ENCODE measurements at places on chromosomes 11 and 22. TPM values are rescaled to one million over a fixed set of nuclear protein-coding genes. Genes with fewer than 3 reads are reported as not detected.

DNA sequence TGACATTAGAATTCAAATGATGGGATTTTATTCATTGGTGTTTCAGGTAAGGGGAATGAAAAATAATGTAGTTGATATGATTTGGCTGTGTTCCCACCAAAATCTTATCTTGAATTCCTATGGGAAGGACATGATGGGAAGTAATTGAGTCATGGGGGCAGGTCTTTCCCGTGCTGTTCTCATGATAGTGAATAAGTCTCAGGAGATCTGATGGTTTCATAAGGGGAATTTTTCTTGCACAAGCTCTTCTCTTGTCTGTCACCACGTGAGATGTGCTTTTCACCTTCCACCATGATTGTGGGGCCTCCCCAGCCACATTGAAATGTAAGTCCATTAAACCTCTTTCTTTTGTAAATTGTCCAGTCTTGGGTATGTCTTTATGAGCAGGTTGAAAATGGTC, 268.6 kb upstream of the CHORDC1 start:
- no peak for DNase-seq

DNA sequence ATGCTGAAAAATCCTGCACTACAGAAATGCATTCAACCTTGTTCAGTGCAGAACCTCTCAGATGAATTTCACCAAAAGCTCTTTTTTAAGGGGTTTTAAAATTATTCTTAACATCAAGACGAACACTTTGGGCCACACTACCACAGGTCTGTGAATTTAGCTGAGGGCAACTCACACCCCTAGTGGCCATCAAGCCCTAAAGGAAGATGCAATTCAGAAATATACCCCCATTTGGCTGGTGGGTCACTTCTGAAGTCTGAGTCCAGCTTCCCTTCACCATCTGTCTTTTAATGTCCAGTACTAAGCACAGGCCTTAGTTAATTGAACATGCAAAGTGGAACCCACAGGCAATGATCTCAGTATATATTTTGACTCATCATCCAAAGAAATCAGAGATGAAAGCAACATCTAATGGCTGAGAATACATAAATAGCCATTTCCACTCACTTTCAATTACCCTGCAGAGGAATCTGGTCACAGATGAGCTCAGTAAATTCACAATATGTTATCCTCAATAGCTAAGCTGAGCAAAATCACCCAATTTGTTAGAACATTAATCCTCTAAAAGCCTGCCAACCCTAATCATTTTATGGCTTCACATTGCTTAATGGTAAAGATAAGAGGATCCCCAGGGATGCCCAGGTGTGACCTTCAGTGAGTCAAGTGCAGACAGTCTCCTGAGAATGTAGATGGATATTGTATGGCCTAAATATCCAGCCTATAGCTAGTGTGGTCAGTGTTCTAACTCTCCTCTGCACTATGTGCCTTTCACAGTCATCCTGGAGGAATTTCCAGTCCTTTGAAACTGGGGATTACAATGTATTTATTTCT, 50.3 kb downstream of the FAM76B start:
- DNase-seq: no peak

DNA sequence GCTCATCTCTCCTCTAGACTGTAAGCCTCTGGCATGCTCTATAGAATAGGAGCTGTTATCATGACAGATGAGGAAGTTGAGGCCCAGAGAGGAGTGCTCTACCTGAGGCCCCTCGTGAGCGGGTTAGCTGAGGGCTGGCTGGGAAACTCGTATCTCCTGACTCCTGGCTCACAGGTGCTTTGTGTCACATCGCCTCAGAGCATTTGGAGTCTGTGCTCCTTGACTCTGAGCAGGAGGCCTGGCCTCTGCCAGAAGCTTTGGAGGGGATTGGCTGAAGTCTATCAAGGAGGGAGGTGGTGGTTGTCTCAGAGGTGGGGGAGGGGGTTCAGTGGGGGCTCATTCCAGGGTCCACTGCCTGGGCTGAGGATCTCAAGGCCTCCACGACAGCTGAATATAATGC, 7.4 kb downstream of the KCNC1 start:
- no peak for DNase-seq

GRCh38 chr11:73077454-73077853, 64.7 kb downstream of the FCHSD2 start:
- DNase-seq: no peak

The SLC22A25 gene
- not detected for total RNA-seq

DNA sequence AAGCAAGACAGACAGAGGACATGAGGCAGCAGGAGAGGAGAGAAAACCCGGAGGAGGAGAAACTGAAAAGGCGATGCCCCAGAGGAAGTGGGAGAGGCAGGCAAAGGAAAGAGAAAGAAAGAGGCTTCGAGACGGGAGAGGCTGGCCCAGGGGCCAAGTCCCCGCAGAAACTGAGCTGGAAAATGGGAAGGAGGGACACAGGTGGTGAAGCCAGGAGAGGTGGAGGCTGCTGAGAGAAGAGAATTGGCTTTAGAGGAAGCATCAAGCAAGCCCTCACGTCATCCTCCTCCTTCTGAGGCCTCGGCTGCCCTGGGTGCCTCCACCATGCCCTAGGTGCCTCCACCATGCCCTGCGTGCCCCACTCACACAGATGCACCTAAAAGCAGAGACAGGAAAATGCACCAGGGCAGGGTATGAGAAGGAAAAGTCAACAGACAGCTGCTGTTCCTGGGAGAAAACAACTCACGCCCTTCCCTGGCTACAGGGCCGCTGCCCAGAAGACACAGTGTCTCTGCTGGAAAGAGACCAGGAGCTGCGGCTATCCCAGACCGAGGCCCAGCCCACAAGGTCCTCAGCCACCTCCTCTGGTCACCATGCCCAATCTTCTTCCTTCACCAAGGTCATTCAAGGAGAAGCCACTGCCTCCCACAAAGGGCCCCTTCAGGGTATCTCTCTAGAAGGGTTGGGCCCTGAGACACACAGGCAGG, 14.3 kb downstream of the FXYD6 start:
- no peak for DNase-seq

The CARNS1 gene
- total RNA-seq: 1.0 TPM

The CDC45 gene
- total RNA-seq: 43.4 TPM

DNA sequence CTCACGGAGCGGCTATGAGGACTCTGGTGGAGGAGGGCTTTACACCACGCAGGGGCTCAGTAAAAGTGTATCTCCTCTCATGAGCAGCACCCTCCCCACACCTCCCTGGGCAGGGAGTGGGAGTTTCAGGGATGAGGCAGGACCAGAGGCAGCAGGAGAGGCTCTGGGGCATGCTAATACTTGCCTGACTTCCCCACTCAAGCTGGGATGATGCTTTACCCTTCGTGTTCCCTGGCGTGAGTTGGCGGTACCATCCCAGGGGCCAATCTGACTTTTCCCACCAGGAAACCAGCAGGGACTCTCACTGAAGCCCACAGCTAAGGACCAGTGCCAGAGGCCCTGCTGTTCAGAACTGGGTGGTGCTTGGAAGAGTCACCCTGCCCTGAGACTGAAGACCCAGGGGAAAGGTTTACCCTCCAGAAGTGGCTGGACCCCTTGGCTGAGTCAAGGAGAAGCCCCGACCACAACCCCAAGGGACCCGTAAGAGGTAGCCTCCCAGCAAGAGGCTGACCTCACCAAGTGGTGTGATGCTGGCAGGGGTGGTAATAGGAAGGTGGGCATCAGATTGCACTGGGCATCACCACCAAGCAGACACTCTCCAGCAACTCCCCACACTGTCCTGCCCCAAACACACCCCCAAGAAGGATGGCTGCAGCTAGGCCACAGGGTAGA, 65.6 kb downstream of the THAP12 start:
- no peak for DNase-seq

DNA sequence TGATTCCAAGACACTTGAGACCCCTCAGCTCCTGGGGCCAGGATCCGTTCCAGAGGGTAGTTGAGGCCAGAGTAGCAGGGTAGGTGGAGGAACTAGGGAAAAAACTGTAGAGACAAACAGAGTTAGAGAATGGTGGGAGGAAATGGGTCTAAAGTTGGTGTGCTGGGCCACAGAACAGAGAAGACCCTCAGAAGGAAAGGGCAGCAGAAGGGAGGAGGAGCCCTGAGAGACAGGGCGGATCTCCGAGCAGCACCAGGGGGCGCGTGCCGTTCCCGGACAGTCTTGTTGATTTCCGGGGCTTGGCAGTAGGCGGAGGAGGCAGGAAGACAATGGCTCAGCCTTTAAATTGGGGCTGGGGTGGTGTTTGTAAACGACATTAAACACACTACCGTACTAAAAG, 2.4 kb upstream of the CECR2 start:
- peak; percentile 18 for DNase-seq

The ANO3 gene
- total RNA-seq: not detected

DNA sequence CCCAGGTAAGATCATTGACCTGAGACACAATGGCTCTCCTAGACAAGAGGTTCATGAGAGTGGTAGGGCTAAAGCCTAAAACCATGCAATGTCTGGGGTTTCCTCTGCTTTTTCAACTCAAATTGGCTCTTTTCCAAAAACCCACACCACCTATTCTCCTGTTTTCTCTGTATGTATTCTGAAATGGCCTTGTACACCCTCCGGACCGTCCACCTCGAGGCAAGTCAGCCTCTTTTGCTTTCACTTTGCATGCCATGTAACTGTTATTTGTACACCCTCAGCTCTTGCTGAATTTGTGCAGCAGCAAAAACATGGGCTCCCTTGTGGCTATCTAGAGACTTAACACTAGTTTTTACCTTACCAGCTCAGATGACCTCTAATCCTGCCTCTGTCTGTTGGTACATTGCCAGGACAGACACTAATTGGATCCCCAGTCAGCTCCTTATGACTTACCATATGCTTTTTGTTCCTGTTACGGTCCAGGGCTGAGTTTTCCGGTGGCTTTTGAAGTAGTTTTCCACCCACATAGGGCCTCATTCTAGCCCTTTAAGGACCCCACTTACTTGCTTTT, 288.0 kb downstream of the SBF2 start:
- DNase-seq: no peak

DNA sequence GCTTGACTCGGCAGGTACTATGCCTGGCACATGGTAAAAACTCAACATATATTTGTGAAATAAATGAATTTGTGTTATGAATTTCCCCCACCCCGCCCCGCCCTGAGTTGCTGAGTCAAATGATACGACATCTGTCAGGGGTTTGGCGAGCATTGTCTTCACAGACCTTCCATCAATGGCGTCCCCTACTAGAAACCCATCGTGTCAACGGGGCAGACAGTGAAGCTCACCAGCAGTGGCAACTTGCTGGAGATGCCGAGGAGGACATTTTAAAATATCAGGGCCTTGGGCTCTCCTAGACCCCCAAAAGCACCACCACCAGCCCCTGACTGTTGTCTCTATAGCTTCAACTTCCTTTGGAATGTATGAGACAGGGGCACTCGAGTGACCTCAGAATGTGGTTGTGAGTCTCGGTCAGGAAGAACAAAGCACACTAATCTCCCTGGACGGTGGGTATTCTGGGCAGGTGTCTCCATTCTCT, 761 bp upstream of the NXF1 start:
- DNase-seq: no peak

GRCh38 chr11:45409587-45409986, 123.4 kb upstream of the SYT13 start:
- no peak for DNase-seq

DNA sequence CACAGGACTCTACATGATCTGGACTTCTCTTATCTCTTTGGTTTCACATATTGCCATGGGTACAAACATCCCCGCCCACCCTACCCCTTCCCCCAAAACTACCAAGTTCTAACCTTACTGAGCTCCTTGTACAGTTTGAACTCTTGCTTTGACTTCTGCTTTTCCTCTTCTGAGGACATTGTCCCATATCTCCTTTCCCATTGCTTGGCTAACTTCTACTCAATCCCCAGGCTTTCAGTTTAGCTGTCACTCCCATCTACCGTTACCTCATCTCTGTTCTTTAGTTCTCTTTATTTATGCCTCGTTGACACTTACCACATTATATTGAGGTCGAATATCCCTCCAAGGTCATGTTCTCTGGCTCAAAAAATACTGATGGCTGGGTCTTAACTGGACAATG, 393.5 kb upstream of the CADM1 start:
- DNase-seq: no peak

GRCh38 chr22:24367841-24368240, 59.6 kb upstream of the ADORA2A start:
- DNase-seq: no peak

GRCh38 chr22:45218976-45219375, 21.7 kb downstream of the KIAA0930 start:
- no peak for DNase-seq

DNA sequence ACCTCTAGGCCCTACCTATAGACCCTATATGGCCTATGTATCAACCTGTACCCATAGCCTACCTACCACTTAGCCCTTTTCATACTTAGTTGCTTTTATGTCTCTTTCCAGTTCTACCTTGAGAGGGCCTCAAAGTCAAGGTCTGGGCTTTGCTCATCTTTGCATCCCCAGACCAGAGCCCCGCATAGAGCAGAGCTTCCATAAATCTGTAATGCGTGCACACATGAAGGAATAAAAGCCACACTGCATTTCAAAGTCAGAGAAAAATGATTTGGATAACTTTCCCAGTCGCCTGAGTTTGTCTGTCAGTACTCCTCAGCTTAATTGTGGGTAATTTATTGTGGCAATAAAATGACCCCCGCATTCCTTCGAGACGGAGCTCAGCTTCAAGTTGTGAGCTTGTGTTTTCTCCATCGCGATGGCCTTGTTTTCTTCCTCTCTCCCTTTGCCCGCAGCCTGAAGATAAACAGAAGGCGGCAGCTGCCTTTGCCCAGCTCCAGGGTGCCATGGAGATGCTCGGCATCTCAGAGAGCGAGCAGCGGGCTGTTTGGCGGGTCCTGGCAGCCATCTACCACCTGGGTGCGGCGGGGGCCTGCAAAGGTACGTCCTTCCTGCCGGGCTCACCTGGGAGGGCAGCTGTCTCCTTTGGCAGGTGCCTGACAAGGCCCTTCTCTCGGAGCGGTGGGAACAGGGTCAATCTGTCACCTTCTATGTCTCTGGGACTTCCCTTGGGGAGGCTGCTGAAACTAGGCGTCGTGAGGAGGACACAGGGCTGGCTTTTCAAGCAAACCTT, 55.7 kb downstream of the MYO18B start:
- no peak for DNase-seq

DNA sequence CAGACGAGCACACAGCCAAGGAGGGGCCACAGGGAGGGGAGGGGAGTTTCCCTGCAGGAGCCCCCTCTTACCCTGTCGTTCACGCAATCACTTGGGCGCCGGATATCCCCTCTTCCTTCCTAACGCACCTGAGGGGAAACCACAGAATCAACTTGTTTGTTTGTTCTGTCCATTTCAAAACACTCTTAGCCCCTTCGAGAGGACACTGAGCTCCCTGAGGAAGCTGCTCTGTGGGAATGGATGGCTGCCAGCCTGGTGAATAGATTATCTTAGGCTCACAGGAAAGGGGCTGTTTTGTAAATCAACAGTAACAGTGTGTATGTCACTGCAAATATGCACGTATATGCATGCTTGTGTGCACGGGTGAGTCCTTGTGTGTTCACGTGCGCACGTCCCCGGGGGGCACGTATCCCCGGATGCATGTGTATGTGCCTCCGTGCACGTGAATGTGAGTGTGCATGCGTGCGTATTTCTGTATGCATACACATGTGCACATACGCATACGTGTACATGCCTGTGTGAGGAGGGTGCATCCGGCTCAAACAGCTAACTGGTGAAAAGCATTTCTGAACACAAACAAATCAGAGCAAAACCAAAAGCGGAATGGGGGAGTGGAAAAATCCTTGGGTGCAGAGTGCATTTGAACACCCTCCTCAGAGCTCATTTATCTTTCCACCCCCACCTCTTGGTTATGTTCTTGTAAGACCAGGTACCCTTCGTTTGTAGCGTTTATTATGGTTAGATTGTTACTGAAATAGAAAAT, 7.2 kb downstream of the ARSA start:
- DNase-seq: no peak

Data from HCT116 (cell line).